Stimulated activated memory B cell treated with anti-CD40 and anti-IgM and Interleukin-4, amounts not matched to agents 10 μg/mL and 1 μg/mL and 100 μg/mL, for 72 hours (primary cell): ENCODE measurements at places on chromosomes 1 and 21.

GRCh38 chr21:37994211-37994610 lies 78.0 kb upstream of the KCNJ6 start:
- no peaks in the 10 kb centered on the region for H3K36me3 ChIP-seq
- no peak for ATAC-seq

GRCh38 chr1:201424146-201424545 lies 2.6 kb upstream of the TNNI1 start:
- H3K36me3 ChIP-seq = no peaks in the 10 kb centered on the region
- no peaks in the 10 kb centered on the region for H3K4me1 ChIP-seq
- H3K27ac ChIP-seq = no peak overlapping the region
- peaks cover 7% of the 10 kb centered on the region for H3K27me3 ChIP-seq

GRCh38 chr1:77671836-77672235 lies 10.6 kb downstream of the ZZZ3 start:
- H3K4me1 ChIP-seq = peaks cover 54% of the 10 kb centered on the region
- ATAC-seq = no peak
- H3K36me3 ChIP-seq = no peaks in the 10 kb centered on the region
- H3K4me3 ChIP-seq = no peak overlapping the region
- H3K27me3 ChIP-seq = no peaks in the 10 kb centered on the region

- H3K36me3 ChIP-seq = peaks cover 51% of the 10 kb centered on the region
- no peaks in the 10 kb centered on the region for H3K27me3 ChIP-seq
- H3K4me1 ChIP-seq = peaks cover 5% of the 10 kb centered on the region
Measured at GRCh38 chr1:27299385-27300271, 22.3 kb upstream of the TMEM222 start.

GRCh38 chr1:81029266-81029665 lies 771.5 kb upstream of the ADGRL2 start:
- no peak for ATAC-seq
- H3K27ac ChIP-seq = no peak overlapping the region
- H3K36me3 ChIP-seq = no peaks in the 10 kb centered on the region
- H3K4me1 ChIP-seq = no peaks in the 10 kb centered on the region
- H3K4me3 ChIP-seq = no peak overlapping the region

DNA sequence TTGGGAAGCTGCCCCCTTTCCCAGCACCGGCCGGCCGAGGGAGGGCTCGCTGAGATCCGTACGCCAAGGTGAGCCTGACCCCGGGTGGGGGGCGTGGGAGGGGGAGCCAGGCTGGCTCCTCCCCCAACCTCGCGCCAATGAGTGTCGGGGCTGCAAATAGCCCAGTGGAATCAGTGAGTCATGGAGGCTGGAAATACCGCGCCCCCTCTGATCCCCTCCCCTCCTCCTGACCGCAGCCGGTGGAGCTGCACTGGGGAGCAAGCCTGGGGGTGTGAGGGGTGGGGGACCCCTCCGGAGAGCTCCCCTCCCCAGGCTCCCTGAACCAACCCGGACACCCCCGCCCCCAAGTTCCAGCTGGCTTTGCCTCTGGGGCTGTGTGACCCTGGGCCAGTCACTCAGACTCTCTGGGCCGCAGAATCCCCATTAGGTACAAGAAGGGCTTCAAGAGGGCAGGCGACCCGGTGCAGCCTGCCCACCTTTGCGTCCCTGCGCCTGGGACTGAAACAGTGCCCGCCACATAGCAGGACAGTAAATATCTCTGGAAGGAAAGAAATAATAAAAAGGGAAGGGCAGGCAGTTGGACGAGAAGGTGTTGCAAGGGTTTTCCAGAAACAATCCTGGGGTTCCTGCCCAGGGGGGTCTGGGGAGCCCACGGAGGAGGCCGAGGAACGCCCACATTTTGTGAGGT lies 4.5 kb downstream of the HSPB7 start:
- peaks cover 13% of the 10 kb centered on the region for H3K27me3 ChIP-seq
- peak overlapping the region; percentile 56 for H3K4me3 ChIP-seq
- no peaks in the 10 kb centered on the region for H3K36me3 ChIP-seq
- ATAC-seq = peak; percentile 53

- H3K4me3 ChIP-seq = no peak overlapping the region
- H3K4me1 ChIP-seq = peaks cover 23% of the 10 kb centered on the region
Measured at GRCh38 chr1:156684227-156684782, 7.1 kb upstream of the NES start.

- ATAC-seq = no peak
- no peak overlapping the region for H3K27ac ChIP-seq
- H3K27me3 ChIP-seq = peaks cover 63% of the 10 kb centered on the region
Measured at GRCh38 chr1:22639286-22639685, 2.9 kb downstream of the C1QA start.

DNA sequence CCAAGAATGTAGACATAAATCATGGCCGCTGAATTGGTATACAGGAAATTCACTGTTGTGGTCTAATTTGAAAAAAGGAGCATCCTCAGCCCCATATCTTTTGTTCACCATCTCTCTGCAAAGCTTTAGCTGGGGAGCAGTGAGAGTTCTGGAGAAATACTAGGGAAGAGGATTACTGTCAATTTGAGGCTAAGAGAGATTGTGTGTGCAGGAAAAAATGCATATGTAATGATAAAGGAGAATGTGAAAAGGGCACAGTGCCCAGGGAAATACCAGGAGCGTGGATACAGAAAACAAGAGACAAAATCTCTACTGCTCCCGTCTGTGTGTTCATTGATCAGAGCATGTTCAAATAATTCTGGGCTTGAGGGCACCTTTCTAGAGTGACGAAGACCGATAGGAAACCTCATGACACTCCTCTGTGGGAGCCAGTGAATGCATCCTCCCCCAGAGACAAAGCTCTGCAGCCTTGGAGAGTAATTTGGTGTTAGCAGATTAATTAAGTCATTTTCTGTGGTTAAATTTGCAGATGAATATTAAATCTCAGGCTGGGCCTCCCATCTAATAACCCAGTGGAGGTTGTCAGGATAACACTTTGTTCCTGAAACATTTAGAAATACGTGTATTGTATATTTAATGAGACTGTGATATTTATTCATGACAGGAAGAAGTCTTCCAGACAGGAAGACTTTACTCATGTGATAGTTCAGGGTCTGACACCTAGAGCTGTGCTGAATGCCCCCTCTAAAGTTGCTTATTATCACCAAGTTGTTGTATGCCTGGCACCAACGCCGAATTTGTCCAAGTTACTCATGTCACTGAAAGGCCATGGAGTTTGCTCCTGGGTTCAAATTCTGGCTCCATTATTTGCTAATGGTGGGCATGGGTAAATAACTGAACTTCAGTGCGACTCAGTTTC lies 287.3 kb upstream of the SGIP1 start:
- no peak for ATAC-seq
- no peaks in the 10 kb centered on the region for H3K36me3 ChIP-seq
- H3K4me1 ChIP-seq = peaks cover 21% of the 10 kb centered on the region
- H3K27ac ChIP-seq = peak overlapping the region; percentile 50

DNA sequence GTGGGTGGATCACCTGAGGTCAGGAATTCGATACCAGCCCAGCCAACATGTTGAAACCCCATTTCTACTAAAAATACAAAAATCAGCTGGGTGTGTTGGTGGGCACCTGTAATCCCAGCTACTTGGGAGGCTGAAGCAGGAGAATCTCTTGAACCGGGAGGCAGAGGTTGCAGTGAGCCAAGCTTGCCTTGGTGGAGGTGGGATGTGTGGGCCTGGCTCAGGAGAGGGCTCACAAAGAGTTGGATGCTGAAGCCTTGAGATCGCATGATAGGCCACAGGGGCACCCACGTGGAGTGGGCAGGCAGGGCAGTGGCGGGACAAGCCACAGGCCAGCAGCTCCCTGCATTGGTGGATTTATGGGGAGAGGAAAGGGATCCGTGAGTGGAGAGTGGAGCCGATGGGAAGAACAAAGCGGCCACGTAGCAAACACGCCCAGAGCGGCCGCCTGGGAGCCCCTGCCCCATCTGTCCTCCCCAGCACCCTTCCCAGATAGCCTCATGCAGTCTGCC lies 4.4 kb downstream of the THAP3 start:
- no peak for ATAC-seq
- peaks cover 44% of the 10 kb centered on the region for H3K4me1 ChIP-seq
- peaks cover 44% of the 10 kb centered on the region for H3K36me3 ChIP-seq

GRCh38 chr21:41987310-41987709 lies 22.9 kb downstream of the ZBTB21 start:
- H3K4me1 ChIP-seq = no peaks in the 10 kb centered on the region
- no peaks in the 10 kb centered on the region for H3K27me3 ChIP-seq
- H3K36me3 ChIP-seq = peaks cover 31% of the 10 kb centered on the region
- H3K4me3 ChIP-seq = no peak overlapping the region

GRCh38 chr1:229064320-229065168 lies 206.4 kb upstream of the RAB4A start:
- H3K4me3 ChIP-seq = no peak overlapping the region
- no peak overlapping the region for H3K27ac ChIP-seq
- no peak for ATAC-seq
- H3K4me1 ChIP-seq = peaks cover 10% of the 10 kb centered on the region

GRCh38 chr1:211610779-211611556 lies 32.0 kb upstream of the SLC30A1 start:
- no peaks in the 10 kb centered on the region for H3K27me3 ChIP-seq
- no peak overlapping the region for H3K4me3 ChIP-seq
- ATAC-seq = no peak
- peaks cover 23% of the 10 kb centered on the region for H3K4me1 ChIP-seq
- no peak overlapping the region for H3K27ac ChIP-seq
- no peaks in the 10 kb centered on the region for H3K36me3 ChIP-seq

DNA sequence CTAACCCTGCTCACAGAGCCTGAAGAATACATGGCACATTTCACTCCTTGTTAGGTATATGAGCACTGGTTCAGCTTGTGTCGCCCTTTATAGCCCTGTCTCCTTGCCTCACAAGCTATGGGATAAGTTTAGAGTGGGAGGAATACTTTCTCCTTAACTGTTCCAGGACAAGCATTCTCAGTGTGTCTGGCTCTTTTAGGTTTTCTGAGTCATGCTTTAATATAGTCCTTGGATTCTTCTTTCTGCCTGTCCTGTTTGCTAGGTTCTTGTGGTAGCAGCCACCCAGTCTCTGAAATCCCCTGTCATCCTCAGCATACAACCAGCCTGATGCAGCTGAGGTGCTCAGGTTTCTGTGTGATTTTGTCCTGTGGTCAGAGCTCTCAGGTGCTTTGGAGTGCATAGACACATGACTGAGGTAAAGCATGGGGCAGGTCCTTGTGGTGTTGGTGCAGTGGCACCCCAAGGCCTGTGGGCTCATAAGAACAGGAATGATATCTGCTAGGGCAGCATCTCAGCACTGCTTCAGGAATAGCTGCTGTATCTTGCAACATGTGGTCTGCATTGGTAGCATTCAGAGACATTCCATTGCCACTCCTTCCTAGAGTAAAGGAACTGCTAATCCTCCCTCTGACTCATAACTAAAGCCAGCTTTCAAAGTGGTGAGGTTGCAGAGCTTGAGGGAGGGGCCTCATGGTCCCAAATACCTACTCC lies 14.2 kb upstream of the CASQ2 start:
- H3K27ac ChIP-seq = no peak overlapping the region
- no peak overlapping the region for H3K4me3 ChIP-seq
- H3K27me3 ChIP-seq = peaks cover 37% of the 10 kb centered on the region
- H3K36me3 ChIP-seq = no peaks in the 10 kb centered on the region
- H3K4me1 ChIP-seq = no peaks in the 10 kb centered on the region

GRCh38 chr1:15803380-15803779 lies 4.1 kb downstream of the UQCRHL start:
- peaks cover 24% of the 10 kb centered on the region for H3K4me1 ChIP-seq
- ATAC-seq = peak; percentile 60
- H3K27me3 ChIP-seq = peaks cover 23% of the 10 kb centered on the region
- no peak overlapping the region for H3K4me3 ChIP-seq

GRCh38 chr1:40936931-40937339 lies 42.6 kb upstream of the CTPS1 start:
- no peaks in the 10 kb centered on the region for H3K36me3 ChIP-seq
- no peaks in the 10 kb centered on the region for H3K4me1 ChIP-seq

DNA sequence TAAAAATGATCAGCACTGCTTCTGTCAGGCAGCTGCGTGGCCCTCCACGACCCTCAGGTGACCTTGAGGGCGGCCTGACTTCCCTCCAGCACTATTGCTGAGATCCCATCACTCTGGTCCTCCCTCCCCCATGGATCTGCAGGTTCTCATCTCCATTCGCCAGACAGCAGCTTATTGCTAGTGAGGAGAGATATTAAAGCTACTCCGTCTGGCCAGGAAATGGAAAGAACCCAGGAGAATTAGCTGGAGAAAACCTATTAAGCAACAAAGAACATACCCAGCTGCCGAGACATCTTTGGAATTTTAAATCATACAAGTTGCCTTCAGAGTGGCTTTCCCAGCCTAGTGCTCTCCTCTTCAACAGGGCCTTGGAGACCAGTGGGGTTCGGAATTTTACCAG lies 25.7 kb upstream of the KCNN3 start:
- no peaks in the 10 kb centered on the region for H3K27me3 ChIP-seq
- no peaks in the 10 kb centered on the region for H3K4me1 ChIP-seq
- H3K36me3 ChIP-seq = no peaks in the 10 kb centered on the region
- no peak for ATAC-seq
- no peak overlapping the region for H3K27ac ChIP-seq

DNA sequence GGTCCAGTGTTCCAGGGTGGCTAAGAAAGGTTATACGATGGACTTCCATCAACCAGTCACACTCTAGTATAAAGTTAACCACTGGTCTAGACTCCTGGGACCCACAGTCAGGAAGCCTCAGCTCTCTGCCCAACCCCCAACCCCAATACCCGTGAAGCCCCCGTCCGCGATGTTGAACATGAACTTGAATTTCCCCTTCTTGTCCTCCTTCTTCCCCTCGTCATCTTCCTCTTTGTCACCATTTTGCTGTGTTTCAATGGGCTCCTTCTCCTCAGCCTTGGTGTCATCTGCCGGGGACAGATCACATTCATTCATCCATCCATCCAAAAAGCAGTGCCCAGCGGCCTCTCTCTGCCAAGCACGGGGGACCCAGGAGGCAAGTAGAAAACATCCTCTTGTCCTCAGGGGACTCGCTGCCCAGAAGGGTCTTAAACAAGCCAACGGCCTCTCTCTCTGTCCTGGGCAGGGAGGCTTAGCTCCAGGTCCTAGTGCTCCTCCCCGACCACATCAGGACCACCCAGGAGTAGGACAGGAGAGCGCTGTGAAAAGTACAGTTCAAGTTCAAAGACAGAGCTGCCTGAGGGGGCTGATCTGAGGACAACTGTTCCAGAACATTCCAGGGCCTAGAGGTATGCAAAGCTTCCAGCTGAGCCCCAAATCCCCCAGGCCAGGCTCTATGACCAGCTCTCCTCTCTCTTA lies 66.5 kb downstream of the KCNAB2 start:
- H3K4me3 ChIP-seq = no peak overlapping the region
- peaks cover 6% of the 10 kb centered on the region for H3K36me3 ChIP-seq
- peaks cover 22% of the 10 kb centered on the region for H3K27me3 ChIP-seq
- no peak overlapping the region for H3K27ac ChIP-seq
